Astrocyte of the hippocampus (primary cell): ENCODE measurements at places on chromosomes 4 and X.

DNA sequence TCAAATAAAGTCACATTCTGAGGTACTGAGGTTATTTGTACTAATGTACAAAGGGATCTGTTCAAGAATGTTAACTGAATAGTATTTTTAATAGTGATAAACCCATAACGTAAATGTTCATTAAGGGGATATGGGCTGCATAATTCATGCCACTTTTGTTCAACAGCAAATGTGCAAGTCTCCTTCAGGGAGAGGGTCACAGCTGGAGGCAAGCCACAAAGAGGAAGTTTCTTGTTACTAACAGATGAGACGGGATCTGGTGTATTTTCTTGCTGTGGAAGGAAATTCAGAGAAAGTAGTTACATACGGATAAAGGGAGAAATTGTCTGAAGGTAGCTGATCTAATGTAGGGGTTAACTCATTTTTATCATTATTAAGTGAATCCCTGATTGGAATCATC lies 10.0 kb downstream of the ZFP42 start:
- DNase-seq = no peak

DNA sequence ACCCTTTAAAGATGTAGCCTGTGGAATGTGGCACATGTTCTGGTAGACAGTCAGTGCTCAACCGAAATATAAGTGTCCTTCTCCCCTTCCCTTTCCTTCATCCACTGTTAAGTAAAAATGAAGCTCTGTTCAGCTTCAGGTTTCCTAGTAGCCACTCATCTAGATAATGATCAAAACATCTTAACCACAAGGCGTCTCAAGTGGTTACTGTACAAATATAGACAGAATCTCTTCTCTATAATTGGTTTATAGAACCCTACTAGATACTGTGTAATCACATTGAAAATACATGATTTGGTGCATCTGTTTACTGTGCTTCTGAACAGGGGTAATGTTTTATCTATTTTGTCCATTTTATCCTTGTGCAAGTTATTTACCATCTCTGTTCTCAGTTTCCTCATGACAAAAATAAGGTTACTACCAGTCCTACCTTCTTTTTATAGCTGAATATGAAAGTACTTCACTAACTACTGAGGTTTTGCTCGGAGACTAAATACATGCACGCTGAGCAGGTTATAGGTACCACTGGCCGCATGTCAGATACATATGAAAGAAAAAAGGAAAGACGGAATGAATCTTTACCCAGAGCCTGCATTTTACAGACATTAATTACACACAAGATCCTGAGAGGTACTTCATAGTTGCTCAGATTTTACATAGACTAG lies 20.3 kb upstream of the SLC25A4 start:
- DNase-seq = peak; percentile 14

- no peak for DNase-seq
Observed at GRCh38 chrX:42577936-42578470, 200.0 kb downstream of the PPP1R2C start.

DNA sequence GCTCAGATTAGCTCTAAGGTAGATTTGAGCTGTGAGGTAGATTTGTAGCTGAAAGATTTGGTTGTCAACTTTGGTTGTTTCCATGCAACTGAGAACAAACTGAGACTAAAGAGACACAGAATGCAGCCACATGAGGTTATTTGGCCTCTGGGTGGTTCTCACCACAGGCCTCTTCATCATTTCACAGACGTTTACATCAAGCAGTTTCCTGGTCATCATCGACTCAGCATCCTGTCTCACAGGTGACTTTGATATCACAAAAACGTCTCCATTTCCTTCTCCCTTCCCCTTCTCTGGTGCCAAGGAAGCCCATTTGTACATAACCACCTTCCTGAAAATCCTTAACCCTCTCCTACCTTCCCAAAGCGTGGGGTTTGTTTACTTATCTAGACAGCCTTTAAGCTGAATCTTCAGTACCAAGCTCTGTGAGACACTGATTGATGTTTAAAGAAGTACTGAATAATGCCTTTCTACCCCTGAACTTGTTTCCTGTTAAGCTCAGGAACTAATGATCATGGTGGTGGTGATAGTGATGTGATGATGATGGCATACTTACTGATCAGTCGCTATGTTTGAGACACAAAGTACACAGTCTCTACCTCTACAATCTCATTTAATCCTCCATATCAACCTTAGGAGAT lies 81.9 kb downstream of the FAM114A1 start:
- peak; percentile 28 for DNase-seq

- DNase-seq = no peak
Observed at GRCh38 chrX:149898554-149898953, 17.6 kb downstream of the MAGEA8 start.

- DNase-seq = peak; percentile 71
Observed at GRCh38 chr4:145234091-145234706, 53.8 kb upstream of the OTUD4 start.

DNA sequence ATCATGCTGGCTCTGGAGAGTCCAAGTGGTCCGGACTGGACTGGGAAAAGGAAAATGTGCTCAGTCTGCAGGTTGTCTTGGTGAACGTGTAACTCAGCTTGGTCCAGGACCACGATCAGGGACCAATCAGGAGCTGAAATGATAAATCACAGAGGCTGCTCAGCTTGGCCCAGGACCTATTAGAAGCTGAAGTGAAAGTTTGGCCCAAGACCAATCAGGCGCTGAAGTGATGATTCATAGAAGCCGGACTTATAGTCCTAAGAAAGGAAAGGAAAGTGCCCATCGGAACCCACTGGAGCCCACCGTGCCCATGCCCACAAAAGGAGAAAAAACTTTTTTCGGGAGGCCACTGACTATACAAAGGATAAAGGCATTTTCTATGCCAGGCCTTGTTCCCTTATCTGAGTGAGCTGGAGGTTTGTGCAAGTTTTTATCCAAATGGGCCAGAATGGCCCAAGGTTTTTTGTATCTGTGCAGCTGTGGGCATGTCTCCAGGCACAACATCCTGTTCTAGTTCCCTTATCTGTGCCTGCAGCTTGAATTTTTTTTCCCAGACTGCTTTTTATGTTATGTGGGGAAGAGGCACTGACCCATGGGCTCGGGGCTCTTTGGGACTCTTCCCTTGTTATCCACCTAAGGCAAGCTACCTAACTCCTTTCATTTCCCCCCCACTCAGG lies 194.4 kb downstream of the FAM133A start:
- no peak for DNase-seq

DNA sequence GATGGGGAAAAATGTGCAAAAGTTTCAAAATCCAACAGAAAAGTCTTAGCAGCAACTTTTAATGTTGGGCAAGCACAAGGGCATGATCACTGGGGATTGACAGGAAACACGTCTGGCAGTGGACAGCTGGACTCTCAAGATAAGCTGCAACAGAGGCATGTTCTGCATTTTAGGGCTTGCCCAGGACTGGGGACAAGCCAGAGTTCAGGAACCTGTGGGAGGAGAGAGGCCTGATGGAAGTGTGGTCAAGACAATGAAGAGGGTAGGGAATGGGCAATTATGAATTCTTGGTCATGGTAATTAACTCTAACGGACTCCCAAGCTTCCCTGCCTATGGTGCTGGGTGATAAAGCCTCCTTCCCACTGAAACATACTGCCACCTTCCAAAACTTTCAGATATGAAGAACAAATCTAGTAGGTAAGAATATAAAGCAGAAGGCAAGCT lies 48.4 kb downstream of the ANXA3 start:
- no peak for DNase-seq

GRCh38 chr4:5568931-5569330 lies 139.4 kb downstream of the EVC2 start:
- DNase-seq = no peak

- no peak for DNase-seq
Observed at GRCh38 chr4:183445097-183445428, 627 bp downstream of the CDKN2AIP start.

- DNase-seq = peak; percentile 70
Observed at GRCh38 chr4:5893004-5893580, at the start of gene CRMP1. Gene CRMP1 (minus strand): TSS chr4:5893086. CDS start chr4:5892969, 117 bp downstream.

DNA sequence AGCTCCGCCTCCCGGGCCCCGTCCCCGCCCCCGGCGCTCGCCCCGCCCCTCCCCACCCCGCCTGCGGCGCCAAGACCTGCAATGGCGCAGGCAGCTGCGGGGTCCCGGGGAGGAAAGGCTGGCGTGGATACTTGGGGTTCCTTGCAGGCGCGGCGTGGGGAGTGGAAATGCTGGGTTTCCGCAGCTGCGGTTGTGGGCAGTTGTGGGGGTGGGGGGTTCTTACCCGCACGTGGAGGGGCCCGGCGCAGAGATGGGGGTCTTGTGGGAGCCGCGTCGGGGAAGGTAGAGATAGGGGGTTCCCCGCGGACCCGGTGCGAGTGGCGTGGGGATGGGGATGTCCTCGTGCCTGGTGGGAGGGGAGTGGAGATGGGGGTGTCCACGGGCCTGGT lies 680 bp upstream of the ASMTL start:
- no peak for DNase-seq

GRCh38 chr4:81427344-81427821 lies 44.3 kb downstream of the RASGEF1B start:
- peak; percentile 21 for DNase-seq

- no peak for DNase-seq
Observed at GRCh38 chr4:42310358-42310757, 86.9 kb upstream of the SHISA3 start.

- peak; percentile 39 for DNase-seq
Observed at GRCh38 chrX:150899191-150899757, 806 bp upstream of the CD99L2 start.

DNA sequence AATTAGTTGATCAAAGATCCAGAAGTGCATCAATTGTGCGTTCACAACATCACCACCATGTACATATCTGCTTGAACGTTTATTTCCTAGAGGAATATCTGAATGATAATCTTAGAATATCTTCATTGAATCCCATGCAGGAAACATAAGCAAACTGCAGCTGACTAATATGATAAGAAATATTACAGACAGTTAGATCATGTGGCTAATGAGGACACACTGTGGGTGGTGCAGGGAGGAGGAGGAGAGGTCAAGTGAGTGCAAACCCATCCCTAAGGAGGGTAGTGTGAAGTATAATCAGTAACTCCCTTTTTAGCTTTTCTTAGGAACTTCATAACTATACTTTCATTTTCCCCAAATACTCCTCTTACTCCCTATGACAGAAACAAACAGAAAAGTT lies 58.3 kb upstream of the HPGD start:
- no peak for DNase-seq

GRCh38 chrX:24377911-24378468 lies 17.6 kb downstream of the SUPT20HL1 start:
- DNase-seq = no peak

GRCh38 chr4:11743976-11744375 lies 315.3 kb upstream of the HS3ST1 start:
- no peak for DNase-seq

GRCh38 chr4:40923316-40924095 lies 173.8 kb downstream of the NSUN7 start:
- DNase-seq = peak; percentile 74

- DNase-seq = peak; percentile 23
Observed at GRCh38 chrX:115367951-115368350, 78.4 kb downstream of the LUZP4 start.

DNA sequence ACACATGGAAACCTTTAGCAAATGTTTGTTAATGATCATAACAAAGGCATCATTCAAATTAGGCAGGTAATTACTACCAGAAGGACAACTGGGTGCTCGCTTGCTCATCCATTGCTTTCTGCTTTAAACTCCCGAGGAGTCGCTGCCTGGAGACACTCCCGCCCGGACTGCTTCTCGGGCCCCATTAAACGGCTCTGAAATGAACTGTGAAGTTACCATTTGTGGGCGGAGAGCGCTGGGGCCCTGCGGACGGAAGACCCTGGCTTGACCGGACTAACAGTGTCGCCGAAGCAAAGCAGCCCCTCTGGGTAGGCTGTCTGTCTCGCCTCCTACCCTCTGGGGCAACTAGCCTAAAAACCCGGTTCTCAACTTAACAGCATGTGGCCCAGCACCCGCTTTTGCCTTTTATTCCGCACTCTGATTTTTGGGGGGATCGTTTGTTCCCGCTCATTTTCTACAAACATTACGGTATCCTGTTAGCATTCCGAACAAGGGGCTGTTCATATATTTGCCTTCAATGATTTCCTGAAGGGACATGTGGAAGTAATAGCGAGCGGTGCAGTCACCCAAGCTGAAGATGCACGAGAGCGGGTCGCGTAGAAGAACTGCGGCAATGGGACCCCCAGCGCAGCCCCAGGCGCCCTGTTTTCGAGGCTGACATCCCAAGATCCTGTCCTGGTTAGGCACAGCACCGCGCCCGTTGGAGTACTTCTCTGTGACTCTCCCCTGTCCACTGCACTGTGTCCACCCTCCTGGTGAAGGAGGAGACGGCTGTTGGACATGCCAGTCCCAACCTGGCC lies 1.6 kb upstream of the PDGFRA start:
- DNase-seq = peak; percentile 83

DNA sequence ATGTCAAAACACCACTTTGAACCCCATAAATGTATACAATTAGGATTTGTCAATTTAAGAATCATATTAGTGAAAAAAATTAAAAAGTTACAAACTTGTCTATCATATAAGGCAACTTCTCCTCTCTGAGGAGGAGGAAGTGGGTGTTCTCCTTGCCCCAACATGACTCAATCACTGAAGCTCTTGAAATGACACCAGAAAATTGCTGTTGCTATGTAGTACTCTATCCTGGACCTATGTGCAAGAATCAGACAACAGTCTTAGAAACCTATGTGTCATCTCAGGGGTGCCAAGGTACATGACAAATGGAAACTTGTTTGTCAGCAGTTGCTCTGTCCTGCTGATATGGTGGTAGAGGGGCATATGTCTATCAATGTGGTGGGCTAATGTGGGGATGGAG lies 47.7 kb downstream of the HMGB3 start:
- no peak for DNase-seq

DNA sequence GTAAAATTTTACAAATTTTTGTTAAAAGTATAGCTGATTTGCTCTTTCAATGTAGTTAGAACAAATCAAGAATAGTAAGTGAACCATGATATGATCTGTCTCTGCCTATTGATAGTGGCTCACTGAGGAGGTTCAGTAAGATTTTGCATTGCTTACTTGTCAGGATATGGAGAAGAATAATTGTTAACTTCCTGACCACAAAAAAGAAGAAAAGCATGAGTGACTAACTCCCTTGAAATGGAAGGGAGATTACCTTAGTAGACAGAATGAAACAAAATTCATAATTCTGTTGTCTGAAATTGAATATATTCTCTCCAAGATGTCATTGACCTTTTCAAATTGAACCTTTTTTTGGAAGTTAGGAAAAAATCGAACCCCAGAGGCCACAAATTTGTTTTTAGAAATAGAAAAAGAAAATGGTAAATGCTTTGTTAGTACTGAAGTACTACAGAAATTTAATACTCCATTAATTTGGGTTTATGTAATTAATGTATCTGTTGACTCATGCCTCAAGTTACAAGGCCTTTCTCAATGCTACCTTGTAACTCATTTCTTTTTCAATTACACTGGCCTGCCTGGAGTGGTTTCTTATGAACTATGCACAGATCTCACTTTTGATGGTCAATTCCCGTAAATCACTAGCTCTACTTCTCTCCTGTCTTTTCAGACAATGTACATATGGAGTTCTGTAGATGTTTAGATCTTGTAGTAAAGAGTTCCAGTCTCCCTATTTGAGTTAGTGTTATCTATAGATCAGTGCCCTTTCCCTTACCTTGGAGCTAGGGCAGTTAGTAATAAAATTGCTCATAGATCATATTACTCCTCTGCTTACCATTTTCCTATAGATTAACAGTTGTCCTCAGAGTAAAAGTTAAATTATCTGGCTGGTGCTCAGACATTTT lies 139.3 kb downstream of the TLL1 start:
- DNase-seq = peak; percentile 35
